ENCODE measurements at places on chromosomes 11 and 22.

GRCh38 chr11:113163291-113164030 is 150.9 kb upstream of the TTC12 start:
- no peak for DNase-seq

DNA sequence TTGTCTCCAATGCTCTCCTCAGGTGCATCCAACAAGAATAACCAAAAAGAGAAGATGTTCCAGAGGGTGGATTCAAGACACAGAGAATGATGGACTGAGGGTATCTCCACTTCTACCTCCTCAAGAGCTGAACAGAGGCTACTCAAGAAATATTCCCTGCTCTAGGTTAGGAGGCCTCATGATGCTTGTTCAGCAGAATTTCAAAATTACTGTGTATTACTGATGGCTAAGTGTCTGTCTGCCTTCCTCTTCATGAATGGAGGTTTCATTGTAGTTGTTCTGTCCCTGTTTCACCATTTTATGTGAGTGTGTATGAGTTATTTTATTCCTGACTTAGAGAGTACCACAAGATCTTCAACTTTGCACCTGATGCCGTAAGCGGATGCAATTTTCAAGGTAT is 76.8 kb downstream of the JRKL start:
- DNase-seq: no peak

GRCh38 chr11:120102864-120103122 is 35.1 kb downstream of the TRIM29 start:
- no peak for DNase-seq

DNA sequence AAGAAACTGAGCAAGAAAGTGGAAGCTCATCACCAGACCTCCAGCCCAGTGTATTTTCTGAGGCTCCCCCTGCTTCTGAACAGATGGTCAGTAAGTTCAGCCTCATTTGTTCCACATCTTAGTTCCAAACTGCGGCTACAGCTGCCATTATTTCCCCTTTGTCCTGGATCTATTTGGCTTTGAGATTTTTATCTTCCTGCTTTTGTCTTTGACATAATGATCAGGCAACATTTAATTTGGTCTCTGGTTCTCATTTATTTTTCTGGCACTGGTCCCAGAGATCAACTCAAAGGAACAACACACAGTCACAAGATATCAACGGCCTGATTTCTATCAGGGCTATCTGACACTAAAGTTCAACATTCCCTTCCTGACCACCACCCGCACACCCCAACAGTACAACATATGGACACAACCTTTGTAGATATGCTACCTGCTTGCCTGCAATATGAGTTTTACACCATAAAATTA is 137.5 kb downstream of the FAM76B start:
- peak; percentile 83 for DNase-seq

DNA sequence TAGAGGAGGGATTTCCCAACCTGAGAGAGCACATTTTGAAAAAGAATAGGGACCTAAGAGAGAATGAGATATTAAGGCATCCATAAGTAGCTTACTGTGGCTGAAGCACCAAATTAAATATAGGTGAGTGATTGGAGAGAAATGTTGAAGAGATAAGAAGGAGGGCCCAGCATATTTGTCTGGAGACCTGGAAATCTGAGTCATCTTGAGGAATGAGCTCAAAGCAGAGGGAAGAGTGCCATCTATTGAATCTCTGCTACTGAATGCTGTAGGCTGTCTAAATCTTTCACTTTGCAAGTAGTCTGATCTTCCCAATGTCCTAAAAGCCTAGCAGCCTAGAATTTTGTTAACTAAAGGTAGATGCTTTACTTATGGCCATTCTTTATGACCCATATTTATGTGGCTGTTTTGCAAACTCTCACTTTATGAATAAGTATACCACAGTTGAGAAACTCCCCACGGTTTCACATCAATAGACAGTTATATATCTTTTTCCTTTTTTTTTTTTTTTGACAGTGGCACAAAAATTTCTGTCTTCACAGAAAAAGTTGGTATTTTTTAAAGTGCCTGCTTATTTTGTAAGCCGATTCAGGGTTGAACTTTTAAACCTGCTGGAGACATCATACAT is 2093.5 kb downstream of the LRRC4C start:
- peak; percentile 6 for DNase-seq

DNA sequence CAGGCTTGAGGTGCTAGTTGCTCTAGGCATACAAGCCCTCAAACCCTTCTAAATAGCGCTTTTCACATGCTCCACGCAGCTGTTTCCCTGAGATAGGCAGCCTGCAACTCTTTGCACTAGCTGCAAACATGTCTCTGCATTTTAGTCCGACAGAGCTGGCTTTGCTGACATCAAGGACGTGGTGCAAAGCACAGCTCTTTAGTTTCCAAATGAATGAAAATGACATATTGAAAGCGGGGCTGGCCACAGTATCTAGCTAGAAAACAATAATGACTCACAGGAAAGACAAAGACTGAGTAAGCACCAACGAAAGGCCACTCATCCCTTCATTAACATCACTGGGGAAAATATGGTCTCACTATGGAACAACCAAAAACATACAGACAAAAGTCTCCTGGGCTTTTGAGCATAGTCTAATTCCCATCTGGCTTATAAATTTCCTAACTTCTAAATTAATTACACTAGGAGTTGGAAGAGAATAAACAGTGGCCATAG is 15.3 kb upstream of the ZC3H12C start:
- no peak for DNase-seq

GRCh38 chr11:35624316-35624715 is 6.1 kb downstream of the FJX1 start:
- no peak for DNase-seq

GRCh38 chr11:106961518-106961917 is 56.8 kb downstream of the GUCY1A2 start:
- DNase-seq: no peak

GRCh38 chr11:128804481-128804880 is 62.6 kb downstream of the KCNJ1 start:
- no peak for DNase-seq

DNA sequence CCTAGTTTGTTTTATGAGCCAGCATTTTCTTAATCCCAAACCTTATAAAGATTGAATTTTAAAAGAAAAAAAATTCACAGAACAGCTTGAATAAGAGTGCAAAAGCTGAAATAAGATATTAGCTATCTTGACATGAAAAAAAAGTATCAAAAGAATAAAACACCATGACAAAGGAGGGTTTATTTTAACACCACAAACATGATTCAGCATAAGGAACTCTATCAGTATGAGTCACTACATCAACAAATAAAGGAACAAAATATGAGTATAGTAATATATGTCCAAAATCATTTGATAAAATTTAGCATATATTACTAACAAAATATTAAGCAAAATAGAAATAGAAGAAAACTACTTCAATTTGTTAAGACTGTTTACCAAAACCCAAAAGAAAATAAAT is 9.6 kb upstream of the LMO1 start:
- DNase-seq: peak; percentile 79

GRCh38 chr11:94731880-94732601 is 36.1 kb upstream of the AMOTL1 start:
- no peak for DNase-seq

DNA sequence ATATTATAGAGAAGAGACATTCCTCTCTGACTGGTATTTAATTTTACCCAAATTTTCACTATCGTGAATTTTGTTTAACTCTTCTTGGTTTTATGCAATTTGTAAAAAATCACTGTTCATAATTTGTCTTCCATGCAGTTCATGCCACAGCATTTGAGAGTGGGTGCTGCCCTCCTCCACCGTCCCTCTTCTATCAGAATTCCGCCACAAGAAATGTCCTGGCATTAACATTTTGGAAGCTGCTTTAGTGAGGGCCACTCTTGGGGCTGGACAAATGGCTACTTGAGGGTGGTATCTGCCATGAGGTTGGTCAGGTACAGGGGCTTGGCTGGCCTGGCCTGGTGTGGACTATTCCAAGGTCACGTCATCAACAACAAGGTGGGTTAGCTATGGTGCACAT is 68.3 kb upstream of the CLDN5 start:
- no peak for DNase-seq

GRCh38 chr22:27686534-27686933 is 115.0 kb downstream of the MN1 start:
- no peak for DNase-seq

DNA sequence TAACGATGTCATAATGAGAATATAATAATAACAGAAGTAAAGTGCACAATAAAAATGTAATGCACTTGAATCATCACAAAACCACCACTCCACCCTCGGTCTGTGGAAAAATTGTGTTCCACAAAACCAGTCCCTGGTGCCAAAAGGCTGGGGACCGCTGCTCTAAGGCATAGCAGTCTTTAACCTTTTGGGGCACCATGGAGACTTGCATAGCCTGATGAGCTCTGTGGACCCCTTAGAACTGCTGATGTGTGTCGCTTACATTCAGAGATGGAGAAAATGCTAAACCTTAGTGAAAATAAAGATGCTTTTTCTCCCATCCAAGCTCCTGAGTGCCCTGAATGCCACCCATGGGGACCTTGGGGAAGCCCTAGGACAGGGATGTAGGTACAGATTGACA is 87.6 kb upstream of the SEPTIN5 start:
- DNase-seq: no peak

DNA sequence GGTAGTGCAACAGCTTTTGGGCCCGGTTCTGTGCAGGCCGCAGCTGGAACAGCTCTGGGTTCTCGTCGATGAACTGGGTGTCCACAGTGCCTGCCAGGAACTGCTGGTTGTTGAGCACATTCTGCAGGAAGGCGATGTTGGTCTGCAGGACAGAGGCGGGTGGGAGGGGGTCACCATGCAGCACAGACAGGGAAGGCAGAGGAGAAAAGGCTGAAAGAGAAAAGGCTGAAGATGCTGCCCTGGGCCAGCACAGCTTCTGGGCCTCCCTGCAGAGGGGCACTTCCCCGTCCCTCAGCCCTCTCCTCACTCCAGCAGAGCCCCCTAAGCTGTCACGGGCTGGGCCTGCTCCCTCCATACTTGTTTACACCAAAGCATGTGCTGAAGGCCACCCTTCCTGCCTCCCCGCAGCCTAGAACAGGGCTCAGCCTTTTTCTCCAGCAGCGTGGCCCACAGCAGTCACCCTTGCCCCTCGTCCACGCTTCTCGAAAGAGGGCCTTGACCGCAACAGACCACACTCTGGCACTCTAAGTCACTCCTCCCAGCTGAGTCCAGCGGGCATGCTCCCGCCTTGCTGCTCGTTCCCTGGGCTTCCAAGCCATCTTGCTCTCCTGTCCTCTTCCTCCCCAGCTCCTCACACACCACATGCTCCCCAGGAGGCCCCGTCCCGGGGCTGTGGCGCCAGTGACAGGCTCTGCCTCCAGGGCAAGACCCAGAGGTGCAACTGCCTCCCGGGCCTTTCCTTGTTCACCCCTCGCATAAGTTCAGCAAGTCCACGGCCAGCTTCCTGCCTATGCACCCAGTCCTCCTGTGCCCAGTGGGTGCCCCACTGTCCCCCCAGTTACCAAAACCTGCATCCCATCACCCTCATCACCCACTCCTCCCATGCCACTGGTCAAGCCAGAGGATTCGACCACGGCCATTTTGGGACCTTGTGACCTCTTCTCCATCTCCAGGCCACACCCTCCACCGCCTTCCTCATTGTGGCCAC is 3.3 kb upstream of the LRFN4 start:
- DNase-seq: no peak

- DNase-seq: no peak
Observed at GRCh38 chr11:83025267-83025704, 46.4 kb downstream of the RAB30 start.

GRCh38 chr22:40414838-40415505 is 44.6 kb downstream of the SGSM3 start:
- DNase-seq: no peak

DNA sequence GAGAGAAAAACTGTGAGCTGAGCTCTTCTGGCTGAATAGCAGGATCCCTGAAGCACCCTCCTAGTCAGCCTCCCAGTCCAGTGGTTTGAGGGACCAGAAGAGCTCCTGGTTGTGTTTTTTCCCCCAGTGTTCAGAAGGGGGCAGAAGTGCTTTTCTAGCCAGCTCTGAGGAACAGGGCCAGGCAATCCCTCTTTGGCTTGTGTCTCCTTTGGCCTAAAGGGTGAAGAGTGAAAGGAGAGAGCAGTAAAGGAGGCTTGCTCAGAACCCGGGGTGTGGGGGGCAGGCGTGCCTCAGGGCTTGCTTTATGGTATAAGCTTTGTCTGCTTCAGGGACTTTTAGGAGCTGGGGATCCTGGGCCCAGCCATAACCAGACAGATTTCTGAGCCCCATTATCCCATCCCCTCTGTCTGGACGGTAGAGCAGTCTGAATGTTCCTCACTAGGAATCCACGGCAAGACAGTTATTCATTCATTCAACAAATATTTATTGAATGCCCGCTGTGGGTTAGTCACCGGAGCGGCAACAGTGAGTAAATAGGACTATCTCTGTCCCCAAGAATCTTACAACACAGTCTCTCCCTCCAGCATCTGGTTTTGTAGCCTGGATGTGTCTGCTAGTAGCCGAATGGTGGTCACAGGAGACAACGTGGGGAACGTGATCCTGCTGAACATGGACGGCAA is 14.5 kb downstream of the ACP2 start:
- DNase-seq: peak; percentile 70

DNA sequence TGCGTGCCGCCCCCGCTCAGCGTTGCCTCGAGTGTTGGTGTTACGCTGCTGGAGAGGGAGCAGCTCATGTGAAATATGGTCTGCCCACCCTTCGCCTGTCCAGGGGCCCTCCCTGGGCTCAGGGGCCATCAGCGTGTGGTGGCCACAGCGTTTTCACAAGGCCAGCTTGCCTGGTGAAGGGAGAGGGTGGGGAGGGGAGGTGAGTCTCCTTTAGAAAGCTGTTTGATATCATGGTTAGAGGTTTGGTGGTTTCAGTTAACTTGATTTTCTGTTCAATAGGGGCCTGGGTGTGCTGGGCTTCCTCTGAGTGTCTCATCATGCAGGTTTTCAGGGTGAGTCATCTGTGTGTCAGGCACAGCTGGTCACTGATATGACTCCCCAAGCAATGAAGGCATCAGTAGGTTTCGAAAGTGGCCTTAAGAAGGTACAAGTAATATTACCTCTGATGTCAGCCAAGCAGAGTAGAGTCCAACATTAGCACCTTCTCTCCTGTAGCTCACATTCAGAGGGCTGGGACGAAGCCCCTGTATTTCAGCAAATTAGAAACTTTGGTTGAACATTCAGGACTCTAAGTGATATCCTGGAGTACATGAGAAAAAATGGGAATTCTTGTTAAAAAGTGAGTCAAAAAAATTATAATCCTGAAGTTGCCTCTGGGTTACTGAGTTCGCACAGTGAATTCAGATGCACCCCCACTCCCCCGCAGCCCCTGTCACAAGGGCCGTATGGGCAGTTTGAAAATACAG is 172.5 kb downstream of the TBC1D22A start:
- peak; percentile 72 for DNase-seq

DNA sequence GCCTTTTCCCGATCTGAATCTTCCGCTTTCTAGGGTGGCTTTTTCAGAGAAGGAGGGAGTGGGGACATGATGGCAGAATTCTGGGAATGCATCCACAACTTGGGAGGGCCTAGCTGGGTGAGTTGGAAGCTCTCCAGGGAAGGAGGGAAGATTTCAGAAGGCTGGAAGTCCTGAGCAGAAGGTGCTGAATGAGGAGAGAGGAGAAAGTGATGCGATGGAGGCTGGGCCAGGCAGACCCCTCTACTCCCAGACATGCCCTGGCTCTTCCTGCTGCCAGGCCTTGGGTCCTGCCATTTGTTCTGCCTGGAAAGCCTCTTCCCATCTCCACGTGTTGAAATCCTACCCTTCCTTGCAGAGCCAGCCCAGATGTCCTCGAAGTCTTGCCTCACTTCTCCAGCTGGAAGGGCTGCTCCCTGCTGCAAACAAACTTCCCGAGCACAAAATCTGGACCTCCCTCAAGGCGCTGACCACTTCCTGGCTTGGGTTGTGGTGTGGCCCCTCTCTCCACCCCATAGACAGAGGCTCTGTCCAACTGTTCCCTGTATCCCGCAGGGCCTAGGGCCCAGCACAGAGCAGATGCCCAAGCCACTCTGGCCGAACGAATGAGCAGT is 16.8 kb downstream of the LRRC32 start:
- DNase-seq: no peak

GRCh38 chr22:39674536-39674935 is 104.0 kb downstream of the CACNA1I start:
- DNase-seq: no peak

Measured in common myeloid progenitor, CD34-positive (primary cell).